ENCODE measurements at places on chromosomes 3 and 15.

GRCh38 chr3:194189243-194189791, 53.4 kb downstream of the HES1 start:
- DNase-seq = no peak

GRCh38 chr3:10284496-10284895, 8.3 kb downstream of the GHRL start:
- DNase-seq = peak; percentile 62

DNA sequence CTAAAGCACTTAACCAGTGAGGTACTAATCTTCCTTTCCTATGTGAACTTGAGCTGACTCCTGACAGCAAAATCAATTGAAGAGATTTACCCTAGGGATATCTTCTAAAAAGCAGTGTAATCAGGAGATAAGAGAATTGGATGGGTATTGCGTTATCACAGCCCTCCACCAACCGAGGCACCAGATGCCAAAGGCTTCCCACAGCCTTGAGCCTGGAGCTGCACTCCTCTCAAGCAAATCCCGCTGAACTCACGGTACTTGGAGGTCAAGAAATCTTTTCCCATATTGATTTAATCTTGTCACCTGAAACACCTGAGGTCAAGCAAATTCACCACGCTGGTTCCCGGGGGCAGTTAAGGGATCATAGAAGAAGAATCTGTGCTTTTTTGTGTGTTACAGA, 346.8 kb downstream of the TBL1XR1 start:
- DNase-seq = no peak

DNA sequence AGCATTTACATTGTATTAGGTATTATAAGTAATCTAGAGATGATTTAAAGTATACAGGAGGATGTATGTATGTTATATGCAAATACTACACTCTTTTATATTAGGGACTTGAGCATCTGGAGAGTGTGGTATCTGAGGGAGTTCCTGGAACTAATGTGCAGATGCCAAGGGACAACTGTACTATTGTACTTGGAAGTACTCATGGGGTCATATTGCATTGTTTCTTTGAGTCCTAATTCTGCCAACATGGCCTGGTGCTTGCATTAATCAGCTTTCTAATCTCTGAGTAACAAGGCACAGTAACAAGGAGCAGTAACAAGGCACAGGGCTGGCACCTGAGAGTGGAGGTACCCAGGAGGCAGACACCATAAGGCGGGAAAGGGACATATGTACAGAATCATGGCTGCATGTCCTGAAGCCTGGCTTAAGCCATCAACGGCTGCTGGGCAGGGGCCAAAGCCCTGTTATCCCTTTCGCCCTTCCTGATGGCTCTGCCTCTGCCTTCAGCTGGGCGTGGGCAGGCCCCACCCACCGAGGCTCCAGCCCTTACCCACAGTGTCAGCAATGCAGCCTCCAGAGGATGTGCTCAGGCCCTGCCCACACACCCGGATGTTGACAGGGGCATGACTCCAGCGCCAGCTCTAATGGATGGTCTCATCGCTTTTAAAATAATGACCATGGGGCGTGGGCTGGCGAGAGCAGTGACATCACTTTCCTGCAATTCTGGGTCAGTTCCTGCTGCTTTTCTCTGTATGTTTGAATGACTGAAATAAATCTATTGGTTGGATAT, 22.9 kb downstream of the CEMIP start:
- no peak for DNase-seq

- no peak for DNase-seq
Observed at GRCh38 chr3:14423963-14424362, 21.6 kb downstream of the SLC6A6 start.

DNA sequence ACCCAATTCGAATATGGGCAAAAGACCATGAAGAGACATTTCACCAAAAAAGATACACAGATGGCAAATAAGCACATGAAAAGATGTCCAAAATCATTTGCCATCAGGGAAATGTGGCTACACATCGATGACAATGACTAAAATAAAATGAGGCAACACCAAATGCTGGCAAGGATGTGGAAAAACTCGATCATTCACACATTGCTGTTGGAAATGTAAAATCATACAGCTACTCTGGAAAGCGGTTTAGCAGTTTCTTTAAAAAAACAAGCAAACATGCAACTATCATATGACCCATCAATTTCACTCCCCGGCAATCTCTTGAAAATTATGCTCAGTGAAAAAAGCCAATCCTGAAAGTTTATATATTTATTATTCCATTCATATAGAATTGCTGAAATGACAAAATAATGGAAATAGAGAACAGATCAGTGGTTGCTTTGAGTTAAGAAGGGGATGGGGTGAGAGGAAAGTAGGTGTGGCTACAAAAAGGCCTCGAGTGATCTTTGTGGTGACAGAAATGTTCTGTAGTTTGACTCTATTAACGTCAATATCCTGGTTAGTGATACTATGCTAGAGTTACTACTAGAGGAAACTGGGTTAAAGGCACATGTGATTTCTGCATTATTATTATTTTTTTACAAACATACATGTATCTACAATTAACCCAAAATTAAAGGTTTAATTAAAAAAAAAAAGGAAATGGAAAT, 45.0 kb downstream of the DLG1 start:
- no peak for DNase-seq

DNA sequence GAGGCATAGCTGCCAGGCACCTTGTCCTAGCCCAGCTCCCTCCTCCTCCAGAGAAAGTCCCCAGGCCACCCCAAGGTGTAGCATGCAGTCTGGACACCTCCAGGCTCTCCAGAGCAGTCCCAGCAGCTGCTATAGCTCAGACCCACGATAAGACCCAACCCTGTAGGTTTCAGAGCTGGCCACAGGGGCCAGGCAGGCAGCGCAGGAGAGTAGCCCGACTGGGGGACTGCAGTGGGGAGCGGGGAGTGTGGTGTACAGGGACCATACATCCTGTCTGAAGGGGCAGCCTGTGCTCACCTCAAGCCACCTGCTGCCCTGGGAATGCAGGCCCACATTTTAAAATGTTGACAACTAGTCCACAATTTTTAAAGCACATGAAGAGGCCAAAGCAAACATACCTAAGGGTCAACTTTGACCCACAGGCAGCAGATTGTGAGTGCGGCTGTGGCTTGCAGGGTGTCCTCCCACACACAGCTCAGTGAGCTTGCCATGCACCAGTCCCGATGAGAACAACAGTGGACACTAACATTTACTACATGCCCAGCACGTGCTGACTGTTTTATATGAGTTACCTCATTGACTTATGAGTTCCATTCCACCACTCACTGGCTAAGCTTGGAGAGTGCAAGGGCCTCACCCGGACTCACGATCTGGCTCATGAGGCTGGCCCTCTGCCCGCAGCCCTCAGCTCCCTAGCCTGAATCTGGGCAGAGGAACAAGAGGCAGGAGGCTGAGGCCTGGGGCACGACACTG, 81.4 kb downstream of the DNAJB8 start:
- DNase-seq = no peak

DNA sequence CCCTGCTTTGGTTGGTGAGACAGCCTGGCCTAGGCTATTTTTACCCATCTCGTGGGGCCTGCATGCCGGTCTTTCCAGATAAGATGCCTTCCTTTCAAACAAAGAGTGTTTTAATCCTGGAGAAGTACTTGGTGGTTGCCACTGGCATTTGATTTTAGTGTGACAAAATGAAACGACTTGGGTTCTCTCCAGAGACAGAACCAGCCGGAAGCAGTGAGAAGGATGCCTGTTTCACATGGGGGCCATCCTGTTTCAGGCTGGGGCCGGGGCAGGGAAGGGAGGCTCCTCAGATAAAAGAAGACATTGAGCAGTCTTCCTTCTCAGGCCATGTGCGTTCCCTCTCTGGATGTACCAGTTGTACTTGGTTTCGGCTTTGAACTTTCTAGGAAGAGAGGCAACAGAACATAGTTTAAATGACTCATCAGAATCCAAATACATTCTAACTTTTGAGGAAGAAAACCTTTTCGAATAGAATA, 74.9 kb downstream of the TOP2B start:
- DNase-seq = no peak

GRCh38 chr15:42688301-42688700, 48.6 kb downstream of the CDAN1 start:
- DNase-seq = no peak

GRCh38 chr3:33391255-33391995, 48.8 kb downstream of the UBP1 start:
- no peak for DNase-seq

DNA sequence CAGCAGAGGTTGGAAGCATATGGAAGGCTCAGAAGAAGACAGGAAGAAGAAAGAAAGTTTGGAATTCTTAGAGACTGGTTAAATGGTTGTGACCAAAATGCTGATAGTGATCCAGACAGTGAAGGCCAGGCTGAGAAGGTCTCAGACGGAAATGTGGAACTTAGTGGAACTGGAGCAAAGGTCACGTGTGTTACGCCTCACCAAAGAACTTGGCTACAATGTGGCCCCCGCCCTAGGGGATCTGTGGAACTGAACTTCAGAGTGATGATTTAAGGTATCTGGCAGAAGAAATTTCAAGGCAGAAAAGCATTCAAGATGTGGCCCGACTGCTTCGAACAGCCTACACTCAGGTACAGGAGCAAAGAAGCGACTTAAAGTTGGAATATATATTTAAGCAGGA, 83.1 kb downstream of the MYO5A start:
- DNase-seq = no peak

DNA sequence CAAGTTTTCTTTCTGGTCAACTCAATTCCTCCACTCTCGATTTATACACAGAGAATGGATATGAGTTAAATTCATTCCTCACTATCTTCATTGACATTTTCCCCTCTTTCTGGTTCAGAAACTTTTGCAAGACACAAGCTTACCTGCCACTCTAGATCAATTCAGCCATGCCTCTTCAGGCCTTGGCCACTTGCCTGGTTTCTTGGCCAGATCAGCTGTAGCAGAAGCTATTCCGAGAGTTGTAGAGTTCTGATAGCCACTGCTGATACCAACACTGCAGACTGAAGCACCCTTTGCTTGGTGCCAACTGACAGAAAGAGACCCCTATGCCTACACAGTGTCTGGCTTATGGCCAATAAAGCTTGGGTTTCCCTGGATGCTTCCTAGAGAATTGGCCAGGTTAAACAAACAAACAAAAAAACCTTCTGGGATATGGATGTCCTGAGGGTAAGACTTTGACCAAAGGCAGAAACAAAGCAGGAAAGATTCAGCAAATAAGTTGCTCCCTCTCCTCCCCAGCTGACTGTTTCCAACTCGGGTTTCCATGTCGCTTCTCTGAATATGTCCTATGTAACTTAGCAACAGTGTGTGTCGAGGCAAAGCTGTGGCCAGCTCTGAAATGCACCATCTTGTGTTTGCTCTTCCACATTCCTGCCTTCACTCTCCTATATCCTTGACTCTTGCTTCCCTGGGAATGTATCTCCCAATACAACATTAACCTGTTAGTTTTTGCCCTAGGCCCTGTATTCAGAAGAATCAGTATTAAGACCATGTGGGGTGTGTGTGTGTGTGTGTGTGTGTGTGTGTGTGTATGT, 521.6 kb downstream of the EPHA3 start:
- no peak for DNase-seq

- DNase-seq = no peak
Observed at GRCh38 chr3:7959094-7959493, 542.5 kb upstream of the LMCD1 start.

DNA sequence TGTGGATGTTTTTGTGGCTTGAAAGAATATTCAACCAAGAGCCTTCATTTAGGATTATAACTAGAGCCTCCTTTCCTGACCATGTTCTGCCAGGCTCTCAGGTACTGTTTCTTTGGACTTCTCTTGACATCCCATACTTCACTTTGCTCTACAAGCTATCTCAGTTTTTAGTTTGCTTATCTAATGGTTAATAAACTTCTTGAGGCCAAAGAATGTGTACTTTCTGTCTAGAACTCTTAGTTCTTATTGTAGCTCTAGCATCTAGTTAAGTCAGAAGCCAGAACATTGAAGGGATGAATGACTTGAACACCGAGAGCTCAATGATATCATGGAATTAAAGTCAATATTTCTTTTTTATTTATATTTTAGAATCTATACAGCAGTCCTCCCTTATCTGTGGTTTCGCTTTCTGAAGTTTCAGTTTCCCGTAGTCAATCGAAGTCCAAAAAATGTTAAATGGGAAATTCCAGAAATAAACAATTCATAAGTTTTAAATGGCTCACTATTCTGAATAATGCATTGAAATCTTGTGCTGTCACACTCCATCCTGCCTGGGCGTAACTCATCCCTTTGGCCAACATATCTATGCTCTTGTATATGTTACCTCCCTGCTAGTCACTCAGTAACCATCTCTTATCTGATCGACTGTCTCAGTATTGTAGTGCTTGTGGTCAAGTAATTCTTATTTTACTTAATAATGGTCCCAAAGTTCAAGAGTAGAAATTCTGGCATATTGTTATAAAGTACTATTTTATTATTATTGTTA, 368.6 kb upstream of the RBMS3 start:
- DNase-seq = no peak

DNA sequence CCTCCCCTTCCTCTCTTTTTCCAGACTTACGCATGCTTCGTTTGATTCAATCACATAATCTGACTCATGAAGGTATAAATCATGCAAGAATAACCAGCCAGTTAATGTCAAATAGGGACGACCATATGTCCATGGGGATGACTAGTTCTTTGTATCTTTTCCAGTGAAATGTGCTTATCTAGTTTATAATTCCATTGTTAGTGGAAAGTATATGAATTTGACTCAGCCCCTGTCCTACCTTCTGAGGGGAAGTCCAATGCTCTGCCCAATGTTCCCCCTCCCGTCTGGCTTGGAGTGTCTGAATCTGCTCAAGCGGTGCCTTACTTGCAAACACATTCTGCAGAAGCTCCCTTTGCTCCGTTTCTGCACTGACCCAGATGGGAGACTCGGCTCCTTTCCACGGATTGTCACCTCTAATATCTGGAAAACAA, 55.0 kb upstream of the EPHB3 start:
- no peak for DNase-seq

DNA sequence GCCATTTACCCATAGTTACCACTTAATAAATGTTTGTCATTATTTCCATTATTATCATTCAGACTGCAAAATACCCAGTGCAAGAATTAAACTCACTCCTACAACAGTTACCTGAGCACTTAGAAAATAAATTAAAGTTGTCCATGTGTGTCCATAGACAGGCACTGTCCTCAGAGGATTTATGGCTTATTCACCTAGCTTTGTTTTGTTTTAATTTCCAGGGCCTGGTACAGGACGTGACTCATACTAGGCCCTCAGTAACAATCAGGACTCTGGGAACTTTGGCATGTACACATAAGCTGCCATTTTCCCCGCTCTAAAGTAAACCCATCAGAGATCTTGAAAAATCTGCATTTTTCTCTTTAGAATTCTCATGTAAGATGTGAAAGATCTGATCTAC, 458.5 kb upstream of the ARRDC4 start:
- no peak for DNase-seq
